ENCODE measurements at places on chromosomes 1 and 21.

GRCh38 chr1:205760606-205761005 is 10.6 kb upstream of the NUCKS1 start:
- no peak for DNase-seq

GRCh38 chr1:28521502-28522164 is 15.8 kb downstream of the RCC1 start:
- no peak for DNase-seq

DNA sequence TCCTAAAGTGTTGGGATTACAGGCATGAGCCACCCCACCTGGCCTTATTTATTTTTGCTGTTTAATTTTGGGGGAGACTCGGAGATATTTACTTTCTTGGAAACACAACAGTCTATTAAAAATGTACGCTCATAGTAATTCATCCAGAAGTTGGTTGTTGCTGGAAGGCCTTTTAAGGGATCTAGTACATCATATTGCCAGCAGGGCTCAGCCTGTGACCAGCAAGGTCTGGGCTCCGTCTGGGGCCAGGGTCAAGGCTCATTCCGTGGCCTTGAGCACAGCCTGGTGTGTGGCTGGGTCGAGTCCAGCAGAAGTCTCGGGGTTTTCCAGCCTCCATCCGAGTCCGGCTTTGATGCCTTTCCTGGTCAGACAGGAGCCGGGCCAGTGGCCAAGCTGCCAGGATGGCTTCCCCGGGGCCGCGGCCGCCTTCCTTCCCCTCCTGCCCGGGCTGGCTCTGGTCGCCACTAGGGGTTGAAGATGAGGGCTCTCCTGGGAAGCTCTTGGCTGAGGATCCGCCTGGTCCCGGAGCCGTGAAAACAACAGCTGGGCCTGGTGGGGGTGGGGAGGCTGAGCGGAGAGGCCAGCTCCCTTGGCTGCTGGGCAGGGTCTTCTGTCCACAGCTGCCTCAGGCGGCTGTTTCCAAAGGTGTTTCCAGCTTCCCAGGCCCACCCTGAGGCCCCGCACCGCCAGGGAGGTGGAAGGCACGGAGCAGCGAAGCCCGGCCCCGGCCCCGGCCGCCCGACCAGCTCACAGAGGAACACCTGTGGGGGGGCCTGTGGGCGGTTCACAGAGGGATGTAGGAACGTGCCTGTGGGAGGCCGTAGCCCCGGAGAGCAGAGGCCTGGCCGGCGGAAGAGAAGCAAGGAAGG is 5.1 kb upstream of the VWA1 start:
- DNase-seq, result no peak

GRCh38 chr1:51276286-51276685 is 40.2 kb downstream of the RNF11 start:
- DNase-seq, result no peak

DNA sequence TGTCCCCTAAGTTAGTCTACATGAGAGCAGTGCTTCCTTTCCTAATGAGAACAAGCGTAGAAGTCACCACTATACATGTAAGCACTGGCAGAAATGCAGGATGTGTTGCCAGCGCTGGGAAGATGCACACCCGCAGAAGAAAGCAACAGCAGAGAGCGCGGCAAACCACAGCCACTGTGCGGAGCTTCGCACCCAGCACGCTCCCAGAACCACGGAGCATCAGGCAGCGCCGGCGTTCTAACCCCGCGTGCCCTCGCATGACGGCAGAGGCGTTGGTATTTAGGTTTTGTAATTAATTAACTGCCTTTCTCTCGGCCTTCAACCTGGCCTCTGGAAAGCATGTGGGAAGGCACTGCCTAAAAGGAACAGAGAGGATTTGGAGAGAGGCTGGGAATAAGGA is 69.1 kb downstream of the OLIG1 start:
- DNase-seq, result no peak
